CD4-positive, alpha-beta T cell treated with Interleukin-17A for 1 hour (primary cell): ENCODE measurements at places on chromosomes 7 and 10.

DNA sequence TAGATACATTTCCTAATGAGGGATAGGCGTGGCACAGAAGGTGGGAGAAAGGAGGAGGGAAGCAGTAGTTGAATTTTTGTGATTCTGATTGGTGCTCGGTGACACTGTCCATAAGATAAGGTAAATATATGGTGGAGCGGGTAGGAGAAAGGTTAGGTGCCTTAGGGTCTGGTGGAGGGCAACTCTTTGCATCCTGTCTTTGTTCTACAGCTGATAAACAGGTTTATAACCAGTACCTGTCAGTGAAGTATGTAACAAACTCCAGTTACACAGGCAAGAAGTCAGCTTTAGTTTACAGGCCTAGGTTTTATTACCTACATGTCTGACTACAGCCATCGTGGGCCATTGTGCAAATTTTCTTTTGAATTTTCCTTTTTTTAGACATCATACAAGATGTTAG is 10.9 kb upstream of the FAM180A start:
- DNase-seq, result no peak

GRCh38 chr7:12777257-12777656 is 89.8 kb downstream of the ARL4A start:
- no peak for DNase-seq

DNA sequence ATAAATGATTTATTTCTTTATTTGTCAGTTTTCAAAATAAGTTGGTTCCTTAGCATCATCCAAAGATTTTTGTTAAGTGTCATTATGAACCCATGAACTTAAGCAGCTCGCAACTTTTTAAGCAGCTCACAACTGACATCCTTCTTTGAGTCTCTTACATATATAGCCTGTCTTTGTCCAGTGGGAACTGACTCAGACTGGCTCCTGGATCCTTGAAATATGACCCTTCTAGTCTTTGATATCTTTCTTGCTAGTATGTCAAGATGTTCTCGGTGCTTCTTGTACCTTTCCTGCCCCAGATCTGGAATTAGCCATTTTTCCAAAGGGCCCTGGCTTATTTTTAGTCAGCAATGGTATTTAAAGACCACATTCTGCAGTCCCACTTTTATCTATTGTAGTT is 53.9 kb upstream of the ARID5B start:
- DNase-seq, result no peak

DNA sequence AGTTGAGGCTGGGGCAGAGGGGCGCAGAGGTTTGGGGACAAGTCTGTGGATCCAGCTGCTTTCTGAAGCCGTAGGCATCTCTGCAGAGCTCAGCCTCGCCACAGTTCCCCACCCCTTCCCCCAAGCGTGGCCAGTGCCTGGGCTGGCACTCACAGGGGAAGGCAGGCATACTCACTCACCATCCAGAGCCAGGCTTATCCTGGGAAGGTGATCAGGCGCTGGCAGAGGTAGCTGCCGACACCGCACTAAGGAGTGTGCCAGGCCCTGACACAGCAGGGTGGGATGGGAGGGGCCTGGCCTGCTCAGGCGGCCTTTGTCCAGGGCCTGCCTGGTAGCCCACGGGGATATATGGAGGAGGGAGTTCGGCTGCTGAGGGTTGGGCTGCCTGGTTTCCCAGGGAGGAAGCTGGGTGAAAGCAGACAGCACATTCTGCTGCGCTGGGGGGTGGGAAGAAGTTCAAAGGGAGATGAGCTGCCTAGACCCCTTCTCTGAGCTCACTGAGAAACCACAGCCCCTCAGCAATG is 15.9 kb downstream of the VSIR start:
- no peak for DNase-seq

DNA sequence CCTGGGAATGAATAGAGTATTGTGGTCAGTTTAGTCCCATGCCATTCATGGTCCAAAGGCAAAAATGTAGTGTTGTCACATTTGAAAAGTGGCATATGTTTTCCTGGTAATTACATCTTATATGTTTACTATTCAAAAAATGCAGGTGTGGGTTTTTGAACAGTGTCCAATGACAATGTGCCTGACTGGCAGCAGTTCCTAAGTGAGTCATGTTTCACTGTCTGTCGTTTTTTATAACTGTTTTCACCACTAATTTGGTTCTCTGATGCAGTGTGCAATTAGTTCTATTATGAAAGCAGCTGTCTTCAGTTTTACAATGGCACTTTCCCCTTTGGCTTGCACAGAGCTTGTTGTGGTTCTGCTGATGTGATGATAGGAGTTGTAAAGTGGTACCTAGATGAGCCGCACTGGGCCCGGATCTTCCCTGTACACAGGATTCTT is 162.3 kb downstream of the SEM1 start:
- no peak for DNase-seq

DNA sequence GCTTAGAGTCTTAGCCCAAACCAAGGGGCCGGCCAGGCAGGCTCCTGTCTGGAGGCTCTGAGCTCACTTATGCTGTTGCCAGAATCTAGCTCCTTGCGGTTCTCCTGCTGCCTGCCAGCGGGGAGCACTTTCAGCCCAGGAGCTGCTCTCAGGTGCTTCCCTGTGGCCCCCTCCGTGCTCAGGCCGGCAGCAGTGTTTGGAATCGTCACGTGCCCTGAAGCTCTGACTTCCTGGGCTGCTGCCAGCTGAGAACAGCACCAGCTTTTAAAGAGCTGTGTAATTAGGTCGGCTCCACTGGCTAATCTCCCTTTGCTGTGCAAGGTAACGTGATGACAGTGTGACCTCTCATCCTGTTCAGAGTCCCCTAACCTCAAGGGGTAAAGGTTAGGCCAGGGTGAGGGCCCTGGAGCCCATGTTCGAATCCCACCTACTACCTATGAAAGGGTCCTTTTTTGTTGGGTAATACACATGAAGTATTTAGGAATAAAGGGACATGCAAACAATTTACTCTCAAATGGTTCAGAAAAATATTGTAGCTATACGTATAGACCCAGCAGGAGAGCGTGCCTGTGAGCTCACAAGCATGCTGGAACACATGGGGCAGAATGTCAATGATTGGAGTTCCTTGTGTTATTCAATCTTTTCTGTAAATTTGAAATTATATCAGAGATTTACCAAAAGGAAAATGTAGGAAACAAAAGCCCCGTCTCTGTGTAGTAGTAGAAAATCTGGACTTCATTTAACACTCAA is 16.6 kb downstream of the ZNF862 start:
- DNase-seq, result peak; percentile 34

- DNase-seq, result no peak
These were observed 8.4 kb upstream of the SEPTIN7 start for GRCh38 chr7:35792472-35792871.

- no peak for DNase-seq
These were observed 531.3 kb upstream of the LRRTM3 start for GRCh38 chr10:66394342-66395063.

DNA sequence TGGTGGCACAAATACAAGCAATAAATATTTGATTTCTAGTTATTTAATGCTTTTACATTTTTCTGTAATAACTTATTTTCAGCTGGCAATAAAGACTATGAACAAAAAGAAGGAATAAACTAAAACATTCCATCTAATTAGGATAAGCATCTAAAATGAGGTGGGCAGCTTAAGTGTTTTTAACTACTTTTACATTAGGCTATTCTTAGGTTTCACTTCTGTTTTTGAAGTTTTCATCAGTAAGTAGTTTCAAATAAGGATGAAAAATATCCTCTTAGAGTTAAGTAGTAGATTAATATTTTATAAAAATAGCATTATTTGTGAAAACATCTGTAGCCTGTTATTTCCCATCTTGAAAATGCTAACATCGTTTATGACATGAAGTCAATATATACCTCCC is 15.9 kb downstream of the NT5C2 start:
- DNase-seq, result no peak

DNA sequence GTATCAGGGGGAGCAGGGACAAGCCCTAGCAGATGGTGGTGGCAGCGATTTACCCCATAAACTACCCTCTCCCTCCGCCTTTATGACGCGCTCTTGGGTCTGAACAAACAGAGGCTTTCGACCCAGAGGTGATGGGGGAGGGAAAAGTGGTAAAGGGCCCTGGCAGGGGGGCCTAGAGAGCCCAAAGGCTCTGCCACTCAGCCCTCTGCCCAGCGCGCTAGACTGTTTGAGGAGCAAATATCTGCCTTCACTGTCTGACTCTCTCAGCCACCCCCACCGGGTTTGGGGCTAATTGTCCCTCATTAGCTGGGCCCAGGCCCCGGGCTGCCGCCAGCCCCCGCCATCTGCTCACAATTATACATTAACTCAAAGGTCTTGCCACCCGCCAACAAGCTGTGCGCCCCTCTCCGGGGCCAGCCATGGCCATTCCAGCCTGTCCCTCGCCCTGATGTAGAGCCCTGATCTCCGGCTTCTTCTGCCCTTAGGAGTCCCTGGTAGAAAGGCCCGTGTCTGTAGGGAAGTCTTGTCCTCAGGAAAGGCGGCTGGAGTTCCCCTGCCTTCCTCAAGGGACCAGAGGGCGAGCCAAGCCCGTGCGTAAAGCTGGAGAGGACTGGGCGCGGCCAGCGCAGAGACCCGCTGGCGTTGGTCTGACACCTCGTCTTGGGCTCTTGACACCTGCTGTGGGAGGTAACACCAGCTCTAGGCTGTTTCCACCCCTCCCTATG is 1.9 kb upstream of the PAX4 start:
- no peak for DNase-seq

DNA sequence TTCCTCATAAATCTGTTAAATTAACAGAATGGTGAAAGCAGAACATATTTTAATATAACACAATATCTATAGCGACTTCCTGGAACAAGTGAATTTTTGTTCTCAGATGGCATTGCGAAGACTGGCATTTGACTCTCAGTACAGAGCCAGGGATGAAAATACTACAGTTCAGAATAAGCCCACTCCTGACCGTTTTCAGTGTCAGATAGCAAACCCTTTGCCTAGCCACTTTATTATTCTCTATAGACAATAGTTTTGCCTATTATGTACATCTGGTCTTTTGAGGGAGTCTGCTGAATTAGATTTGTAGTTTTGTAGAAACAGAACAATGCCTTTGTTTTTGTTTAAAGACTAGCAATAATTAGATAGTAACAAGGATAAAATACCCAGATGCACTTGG is 2.3 kb downstream of the MINPP1 start:
- DNase-seq, result no peak

GRCh38 chr10:67837541-67838314 is at the start of gene DNAJC12:
Gene DNAJC12 (minus strand): TSS chr10:67838188. CDS start chr10:67838011, 177 bp downstream.
- peak; percentile 32 for DNase-seq

GRCh38 chr7:144437370-144438191 is 34.1 kb upstream of the NOBOX start:
- peak; percentile 47 for DNase-seq
